ENCODE measurements at places on chromosomes 16 and 17.

DNA sequence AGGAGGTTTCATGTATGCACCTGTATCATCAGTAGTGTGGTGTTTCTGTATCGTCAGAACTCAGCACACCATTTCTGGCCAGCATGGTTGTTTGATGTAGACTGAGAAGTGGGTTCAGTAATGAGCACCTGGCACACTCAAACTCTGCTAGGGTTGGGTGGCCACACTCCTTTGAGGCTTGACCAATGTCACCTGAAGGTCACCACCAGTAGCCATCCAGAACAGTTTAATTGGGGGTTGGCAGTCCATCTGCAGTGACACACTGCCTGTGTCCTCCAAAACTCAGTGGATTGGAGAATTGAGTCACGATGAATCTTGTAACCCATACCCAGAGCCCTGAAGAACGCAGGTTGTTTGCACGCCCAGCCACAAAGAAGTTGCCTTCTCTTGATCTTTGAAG is 86.8 kb upstream of the HSBP1 start:
- DNase-seq: no peak

DNA sequence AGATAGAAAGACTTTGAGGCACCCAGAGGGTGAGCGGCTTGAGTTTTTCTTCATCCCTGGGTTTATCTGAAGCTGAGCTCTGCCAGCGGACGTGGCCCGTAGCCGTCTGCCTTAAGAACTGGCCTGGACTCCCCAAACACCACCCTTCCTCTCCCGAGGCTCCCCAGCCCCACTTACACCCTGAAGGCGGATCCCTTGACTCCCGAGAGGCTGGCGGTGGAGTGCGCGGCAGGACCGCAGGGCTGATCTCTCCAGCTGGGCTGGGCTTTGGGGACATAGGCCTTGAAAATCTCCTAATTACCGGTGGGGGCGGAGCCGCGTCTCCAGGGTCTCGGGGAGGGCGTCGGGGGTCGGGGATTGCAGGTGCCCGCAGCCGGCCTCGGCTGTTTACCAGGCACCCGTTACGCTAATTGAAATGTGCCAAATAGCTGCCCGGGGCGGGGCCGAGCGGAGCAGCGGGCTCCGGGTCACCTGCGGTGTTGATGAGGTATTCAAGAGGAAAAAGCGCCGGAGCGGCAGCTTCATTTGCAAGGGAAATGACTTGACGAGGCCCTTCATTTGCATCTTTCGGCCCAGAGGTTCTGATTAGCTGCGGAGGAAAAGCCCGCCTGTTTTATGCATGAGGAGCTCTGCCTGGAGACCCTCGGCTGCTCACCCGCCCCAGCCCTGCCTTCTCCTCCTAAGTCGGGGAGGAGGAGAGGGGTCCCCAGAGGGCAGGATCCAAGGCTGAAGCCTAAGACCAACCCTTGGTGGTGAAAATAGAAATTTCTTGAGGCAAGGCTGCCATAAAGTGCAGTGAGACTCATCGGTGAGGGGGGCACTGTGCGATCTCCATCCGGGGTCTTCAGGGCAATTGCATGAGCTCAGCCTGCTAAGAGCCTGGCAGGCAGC is 100.7 kb downstream of the MGAT5B start:
- no peak for DNase-seq

GRCh38 chr16:67399218-67399733 is 6.0 kb upstream of the TPPP3 start:
- peak; percentile 42 for DNase-seq

DNA sequence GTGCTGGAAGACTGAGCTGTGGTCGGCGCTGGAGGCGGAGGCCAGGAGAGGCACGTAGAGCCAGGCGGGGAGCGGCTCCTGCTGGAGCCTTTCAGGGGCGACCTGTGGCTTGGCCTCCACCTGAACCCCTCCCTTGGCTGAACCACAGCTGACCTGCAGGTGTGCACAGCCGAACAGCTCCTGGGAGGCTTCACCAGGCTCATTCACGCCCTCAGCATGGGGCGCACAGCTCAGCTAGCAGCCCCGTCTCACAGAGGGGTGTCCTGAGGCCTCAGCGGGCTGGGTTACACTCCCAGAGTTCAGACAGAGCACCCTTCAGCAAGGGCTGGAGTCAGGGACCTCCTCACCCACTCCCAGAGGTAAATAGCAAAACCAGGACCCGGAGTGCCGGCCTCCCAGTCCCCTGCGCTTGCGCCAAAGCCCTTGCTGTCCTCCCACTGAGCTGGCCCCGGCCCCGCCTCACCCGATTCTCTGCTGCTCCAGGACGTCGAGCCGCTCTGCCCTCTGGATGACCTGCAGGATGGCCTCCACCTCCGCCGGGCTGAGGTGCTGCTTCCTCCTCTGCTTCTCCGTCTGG is 31.7 kb downstream of the RPH3AL start:
- no peak for DNase-seq

DNA sequence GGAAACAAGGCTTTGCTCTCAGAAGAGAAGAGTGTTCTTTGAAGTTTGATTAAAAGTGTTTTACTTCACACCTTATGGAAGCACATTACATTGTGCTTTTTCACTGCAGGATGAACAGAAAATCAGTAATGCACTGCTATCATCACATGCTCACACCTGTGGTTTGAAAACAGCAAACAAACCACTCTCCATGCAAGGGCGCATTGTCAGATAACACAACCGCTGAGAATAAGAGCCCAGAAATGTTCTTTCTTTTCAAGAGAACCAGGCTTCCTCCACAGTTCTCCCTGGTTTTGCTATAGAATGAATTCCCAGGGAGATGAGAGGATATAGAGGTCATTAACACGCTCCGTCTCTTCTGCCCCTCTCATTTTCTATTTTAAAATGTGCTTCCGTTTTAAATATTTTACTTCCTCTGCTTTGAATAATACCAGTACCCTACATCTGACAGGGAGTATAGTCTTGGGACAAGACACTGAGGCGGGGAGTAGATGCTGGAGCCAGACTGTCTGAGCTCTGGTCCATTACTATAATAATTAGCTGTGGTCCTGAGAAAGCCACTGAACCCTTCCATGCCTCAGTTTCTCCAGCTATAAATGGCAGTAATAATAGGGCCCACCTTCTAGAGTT is 71.6 kb downstream of the CDK5R1 start:
- no peak for DNase-seq

- DNase-seq: no peak
Measured at GRCh38 chr16:87951552-87952538, 611 bp downstream of the BANP start.

- DNase-seq: no peak
Measured at GRCh38 chr17:83095016-83095415, 15.6 kb downstream of the METRNL start.

- no peak for DNase-seq
Measured at GRCh38 chr16:85266857-85267256, 154.6 kb upstream of the CIBAR2 start.

- DNase-seq: no peak
Measured at GRCh38 chr16:245105-245504, 10.5 kb downstream of the FAM234A start.

- DNase-seq: no peak
Measured at GRCh38 chr17:64173646-64174045, 43.7 kb upstream of the ERN1 start.

DNA sequence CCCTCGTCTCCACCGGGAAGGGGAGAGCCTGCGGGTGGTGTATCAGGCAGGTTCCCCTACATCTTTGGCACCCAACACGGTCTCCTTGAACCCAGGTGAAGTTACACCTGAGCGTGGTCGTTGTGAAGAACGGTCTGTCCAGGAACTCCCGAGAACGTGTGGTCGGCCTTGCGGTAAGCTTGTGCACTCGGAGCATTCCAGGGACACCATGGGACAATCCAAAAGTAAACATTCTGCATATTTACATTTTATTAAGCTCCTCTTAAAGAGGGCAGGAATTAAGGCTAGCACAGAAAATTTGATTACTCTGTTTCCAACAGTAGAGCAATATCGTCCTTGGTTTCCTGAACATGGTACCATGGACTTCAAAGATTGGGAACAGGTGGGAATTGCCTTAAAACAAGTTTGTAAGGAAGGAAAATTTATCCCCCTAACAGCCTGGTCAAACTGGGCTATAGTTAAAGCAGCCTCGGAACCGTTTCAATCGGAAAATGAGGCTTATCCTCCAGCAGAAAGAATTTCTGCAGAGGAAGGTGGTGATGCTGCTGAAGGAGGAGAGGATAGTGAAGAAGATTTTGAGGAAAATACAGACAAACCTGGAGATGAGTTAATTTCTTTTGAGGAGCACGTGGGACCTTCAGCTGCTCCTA is 18.2 kb downstream of the ALOX15B start:
- no peak for DNase-seq

DNA sequence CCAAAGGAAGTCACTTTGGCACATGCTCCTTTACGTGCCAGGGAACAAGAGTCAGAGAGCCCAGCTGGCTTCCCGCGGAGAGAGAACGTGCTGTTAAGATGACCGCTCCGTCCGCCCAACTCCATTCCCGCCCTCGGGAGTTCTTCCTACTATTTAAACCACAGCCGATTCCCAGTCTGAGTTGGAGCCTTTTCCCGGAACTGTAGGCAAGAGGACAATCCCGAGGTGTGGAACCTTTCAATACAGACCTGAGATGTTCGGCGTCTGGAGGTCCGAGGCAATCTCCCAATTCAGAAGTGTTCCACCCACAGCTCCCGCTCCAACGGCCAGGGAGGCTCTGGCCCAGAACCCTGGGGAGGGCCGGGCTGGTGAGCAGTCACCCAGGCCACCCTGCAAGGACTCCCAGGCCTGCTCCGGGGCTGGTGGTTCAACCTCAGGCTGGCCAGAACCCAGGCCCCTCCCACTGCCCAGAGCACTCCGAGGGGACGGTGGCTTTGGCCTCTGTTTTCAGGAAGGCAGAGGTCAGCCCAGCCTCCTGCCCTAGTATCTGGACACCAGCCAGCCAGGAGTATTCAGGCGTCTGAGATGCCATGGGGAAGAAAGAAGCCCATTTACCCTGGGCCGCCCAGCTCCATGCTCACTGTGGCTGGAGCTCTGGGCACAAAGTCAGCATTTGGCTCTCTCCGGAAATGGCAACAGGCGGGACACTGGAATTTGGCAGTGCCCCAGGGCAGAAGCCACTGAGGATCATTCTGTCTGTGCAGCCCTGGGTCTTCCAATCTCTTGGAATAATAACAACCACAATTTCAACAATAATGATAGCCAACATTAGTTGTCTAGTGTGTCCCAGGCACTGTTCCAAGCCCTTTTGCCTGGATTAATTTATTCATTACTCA is 21.4 kb downstream of the EMP2 start:
- DNase-seq: peak; percentile 18

DNA sequence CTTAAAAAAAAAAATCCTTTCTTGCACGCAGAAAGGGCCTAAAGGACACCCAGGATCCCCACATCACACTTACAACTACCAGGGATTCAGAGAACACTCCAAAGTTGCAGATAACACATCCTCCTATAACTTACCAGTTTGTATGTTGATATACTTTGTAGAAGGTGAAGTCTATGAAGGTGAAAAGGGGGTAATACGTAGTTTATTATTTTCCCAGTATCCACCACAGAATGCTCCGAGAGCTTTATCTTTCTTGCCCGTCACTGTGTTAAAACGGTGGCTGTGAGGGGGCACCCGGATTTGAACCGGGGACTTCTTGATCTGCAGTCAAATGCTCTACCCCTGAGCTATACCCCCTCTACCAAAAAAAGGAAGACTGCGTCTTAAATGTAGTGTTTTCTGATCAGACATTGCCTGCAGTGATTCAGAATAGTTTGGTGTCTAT is 7.9 kb upstream of the RPL23 start:
- DNase-seq: no peak

DNA sequence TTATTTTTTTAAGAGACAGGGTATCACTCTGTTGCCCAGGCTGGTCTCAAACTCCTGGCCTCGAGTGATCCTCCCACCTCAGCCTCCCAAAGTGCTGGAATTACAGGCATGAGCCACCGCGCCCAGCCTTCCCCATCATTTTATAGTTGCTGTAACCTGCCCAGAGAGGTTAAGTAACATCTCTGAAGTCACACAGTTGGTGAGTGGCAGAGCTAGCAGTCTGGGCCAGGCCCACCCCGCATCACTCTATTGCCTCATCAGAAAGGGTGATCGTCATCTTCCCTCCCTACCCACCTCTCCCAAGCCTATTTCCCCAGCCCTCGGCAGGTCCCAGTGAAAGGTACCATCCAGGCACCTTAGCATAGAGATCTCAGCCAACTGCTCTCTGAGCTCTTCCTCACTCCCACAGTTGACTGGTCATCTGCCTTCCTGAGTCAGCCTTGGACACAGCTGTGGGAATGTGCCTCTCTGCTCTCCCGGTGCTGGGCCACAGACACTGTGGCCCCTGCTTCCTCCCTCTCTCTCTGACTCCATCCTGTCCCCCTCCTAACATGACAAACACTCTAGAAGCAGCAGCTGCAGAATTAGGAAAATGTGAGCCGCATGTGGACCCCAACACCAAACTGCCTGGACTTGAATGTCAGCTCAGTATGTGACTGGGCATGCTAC is 57.1 kb downstream of the SCNN1B start:
- no peak for DNase-seq

- DNase-seq: no peak
Measured at GRCh38 chr16:11242658-11243057, 13.3 kb downstream of the SOCS1 start.

GRCh38 chr16:8763899-8764298 is 33.5 kb downstream of the TMEM186 start:
- DNase-seq: no peak

- no peak for DNase-seq
Measured at GRCh38 chr16:88991813-88992350, 14.9 kb upstream of the CBFA2T3 start.

DNA sequence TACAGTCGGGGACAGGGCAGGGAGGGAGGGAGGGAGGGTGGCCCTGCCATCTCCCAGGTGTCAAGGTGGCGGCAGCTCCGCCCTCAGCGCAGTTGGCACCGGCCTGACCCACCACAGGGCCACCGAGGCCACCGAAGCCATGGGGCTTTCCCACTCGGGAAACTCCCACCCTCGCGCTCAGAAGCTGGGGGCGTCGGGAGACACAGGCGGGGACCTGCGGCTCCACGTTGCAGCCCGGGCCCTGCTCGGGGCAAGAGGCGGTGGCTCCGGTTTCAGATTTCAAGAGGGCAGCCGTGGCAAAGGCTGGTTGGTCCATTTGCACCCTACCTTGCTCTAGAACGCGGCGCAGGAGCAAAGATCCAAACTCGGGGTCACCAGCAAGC is 544 bp downstream of the CYB561 start:
- DNase-seq: no peak

GRCh38 chr17:76018340-76018680 is 8.8 kb downstream of the EVPL start:
- DNase-seq: no peak

DNA sequence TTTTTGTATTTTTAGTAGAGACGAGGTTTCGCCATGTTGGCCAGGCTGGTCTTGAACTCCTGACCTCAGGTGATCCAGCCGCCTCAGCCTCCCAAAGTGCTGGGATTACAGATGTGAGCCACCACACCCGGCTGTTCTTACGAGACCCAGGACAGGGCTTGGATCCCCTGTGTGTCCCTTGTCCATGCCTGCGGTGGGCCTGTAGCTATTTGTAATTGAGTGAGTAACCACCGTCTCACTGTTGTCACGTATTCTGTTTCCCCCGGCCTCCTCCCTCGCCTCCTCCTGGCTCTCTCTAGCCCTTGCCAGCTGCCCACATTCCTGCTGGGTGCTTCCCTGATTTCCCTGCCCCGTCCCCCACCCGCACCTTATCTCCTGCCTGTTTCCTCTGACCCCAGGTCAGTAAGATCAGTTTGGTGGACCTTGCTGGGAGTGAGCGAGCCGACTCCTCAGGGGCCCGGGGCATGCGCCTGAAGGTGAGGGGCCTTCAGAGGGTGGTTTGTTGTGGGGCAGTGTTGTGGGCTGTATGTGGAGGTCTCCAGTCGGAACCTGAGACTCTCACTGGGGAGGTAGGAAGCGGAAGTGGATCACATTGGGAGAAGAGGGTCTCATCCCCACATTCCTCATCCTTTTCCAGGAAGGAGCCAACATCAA is 5.6 kb downstream of the KIF1C start:
- no peak for DNase-seq

- DNase-seq: no peak
Measured at GRCh38 chr17:58061672-58062071, 21.5 kb upstream of the DYNLL2 start.

Data from substantia nigra (tissue), 51 donors.